Stimulated activated CD8-positive, alpha-beta memory T cell treated with anti-CD3 and anti-CD28 coated beads, Interleukin-4, amount 100 ng/mL, for 1 hour (primary cell): ENCODE measurements at places on chromosomes 16 and 17.
A peak's percentile ranks its signal among the peaks of the same experiment; 100 is the strongest.

DNA sequence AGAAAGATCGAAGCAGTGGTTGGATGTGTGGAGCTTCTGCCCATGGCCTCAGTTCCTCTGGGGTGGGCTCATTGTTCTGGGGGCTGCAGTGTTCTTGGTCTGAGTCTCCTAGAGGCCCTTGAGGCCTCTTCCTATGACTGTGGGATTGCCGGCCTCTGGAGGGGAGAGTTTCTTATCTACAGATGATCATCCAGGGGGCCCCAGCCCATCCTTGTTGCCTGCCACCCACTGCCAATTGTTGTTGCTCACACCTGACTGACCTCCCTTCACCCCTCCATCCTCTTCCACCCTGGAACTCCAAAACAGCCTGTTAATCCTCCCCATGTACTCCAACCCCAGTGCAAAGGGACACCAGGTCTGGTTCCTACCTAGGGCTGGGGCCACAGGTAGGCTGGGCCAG is 5.9 kb downstream of the B3GNT9 start:
- DNase-seq = no peak

DNA sequence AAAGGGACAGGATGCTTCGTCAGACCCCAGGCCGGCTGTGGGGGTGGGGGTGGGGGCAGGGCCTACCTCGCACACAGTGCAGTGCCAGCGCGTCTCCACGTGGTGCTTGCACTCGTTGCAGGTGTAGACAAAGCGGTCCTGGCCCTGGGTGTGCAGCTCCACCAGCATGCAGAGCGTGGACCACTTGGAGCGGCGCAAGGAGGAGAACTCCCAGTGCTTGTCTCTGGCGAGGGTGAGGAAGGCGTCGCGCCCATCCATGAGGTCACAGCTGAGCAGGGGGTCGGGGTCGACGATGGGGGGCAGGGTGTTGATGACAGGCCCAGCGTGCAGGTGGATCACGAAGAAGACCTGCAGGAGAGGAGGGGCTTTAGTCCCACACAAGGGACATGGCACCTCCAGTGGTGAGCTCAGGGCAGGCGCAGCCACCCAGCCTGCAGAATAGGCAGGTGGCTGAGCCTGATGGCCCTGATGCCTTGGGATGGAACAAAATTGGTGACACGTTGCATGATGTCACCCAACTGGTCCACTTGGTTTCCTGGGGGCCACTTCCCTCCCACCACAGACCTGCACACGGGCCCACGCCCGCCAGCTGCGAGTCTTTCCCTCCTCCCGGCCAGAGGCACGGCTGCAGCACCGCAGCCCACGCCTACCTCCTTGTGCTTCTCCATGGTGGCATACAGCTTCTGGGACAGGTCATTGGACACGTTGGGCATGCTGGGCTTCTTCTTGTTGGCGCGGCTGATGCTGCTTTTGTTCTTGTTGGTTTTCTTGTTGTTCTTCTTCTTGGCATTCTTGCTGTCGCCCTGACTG is 14.0 kb upstream of the TRAP1 start:
- no peak for DNase-seq

GRCh38 chr17:13158494-13159240 is 140.8 kb upstream of the ELAC2 start:
- no peak for DNase-seq

GRCh38 chr17:16971458-16972338 is at the start of gene TNFRSF13B:
TSS of gene TNFRSF13B (minus strand) at chr17:16972118. CDS start at chr17:16972075, 43 bp downstream.
- no peak for DNase-seq

GRCh38 chr16:73000907-73001521 is 46.9 kb downstream of the ZFHX3 start:
- DNase-seq = no peak

DNA sequence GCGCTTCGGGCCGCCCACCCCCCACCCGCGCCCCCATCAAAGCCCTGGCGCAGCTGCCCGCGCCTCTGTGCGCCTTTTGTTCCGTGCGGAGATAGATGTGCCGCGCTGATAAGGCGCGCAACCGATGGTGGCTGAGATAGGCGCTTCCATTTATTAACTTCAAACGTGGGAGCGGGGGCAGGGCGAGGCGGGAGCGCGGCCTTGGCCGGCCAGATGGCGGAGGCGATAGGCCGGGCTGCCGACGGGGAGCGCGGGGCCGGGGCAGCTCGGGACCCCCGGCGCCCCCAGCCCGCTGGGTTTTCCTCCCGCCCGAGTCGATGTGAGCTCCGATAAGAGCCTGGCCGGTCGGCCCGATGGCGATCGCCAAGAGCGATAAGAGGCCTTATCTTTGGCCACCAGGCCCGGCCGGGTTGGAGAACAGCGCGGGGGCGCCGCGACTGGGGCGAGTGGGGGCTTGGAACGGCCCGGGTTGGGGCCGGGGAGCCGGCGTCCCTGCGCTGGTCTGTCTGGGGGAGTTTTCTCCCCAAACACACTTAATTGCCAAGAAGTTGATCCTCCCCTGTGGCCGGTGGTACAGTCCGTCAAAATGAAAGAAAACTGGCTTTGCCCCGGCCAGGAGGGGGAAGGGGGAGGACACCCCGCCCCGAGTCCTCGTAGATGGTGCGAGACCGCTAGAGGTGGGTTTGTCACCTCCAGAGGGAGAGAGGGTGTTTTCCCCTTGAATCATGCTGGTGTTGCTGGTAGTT is 2.7 kb downstream of the ZFPM1 start:
- DNase-seq = peak; percentile 53

GRCh38 chr17:733743-734142 is 1.3 kb downstream of the TLCD3A start:
- no peak for DNase-seq

DNA sequence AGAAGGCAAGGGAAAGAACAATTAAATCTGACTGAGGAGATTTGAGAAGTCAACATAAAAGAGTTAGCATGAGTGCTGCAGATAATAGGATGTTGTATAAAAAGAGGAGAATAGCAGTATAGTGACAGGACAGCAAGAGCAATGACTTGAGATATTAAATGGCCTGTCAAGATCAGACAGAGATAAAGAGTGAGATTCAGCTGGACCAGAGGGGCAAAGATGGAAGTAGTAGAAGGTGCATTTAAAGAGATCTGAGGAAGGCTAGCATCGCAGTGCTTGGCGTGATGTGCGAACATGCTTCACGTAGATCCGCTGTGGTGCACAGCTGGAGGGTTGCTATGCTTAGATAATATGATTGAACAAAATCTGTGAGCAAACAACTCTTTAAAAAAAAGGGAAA is 1422.6 kb upstream of the CDH8 start:
- DNase-seq = no peak

- no peak for DNase-seq
Measured at GRCh38 chr16:13957197-13958078, 37.5 kb downstream of the ERCC4 start.

- DNase-seq = no peak
Measured at GRCh38 chr16:57316390-57317017, 32.0 kb upstream of the PLLP start.

DNA sequence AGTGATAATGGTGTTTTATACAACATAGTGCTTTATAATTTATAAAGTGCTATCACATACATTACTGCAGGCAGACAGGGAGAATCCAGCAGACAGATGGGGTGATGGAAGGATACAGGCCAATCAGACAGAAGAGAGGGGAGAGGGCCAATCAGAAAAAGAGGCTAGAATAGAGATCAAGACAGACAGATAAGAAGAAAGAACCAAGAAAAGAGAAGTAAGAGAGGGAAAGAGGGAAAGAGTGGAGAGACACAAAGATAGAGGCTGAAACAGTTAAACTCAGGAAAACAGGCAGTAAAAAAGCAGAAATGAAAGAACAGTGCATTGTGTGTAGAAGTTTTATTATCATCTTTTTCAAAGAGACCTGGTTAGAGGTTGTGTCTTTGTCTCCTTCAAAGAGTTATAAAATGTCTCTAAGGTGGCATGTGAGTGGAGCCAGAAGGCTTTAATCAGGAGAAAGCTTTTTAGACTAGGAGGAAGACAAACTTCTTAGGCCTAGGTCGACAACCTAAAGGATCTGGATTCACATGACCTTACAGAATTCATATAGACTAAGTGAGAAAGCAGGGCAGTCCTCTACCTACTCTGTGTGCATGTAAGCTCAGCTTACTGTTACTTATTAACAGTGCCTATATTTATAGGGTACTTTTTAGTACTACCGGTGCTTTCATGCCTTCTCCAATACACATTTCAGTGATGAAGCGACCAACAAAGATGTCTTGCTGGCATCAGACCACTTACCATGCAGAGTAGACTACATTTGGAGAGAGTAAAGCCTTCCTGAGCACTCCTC is 8.3 kb upstream of the CHD3 start:
- no peak for DNase-seq

DNA sequence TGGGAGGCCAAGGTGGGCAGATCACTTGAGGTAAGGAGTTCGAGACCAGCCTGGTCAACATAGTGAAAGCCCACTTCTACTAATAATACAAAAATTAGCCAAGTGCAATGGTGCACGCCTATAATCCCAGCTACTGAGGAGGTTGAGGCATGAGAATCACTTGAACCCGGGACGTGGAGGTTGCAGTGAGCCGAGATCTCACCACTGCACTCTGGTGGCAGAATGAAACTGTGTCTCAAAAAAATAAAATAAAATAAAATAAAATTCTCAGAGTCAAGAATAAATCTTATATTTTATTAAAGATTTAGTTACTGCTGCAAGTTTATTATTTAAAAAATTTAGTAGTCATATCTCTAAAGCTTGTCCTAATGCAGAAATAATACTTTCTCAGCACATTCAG is 29.7 kb downstream of the ARL4D start:
- no peak for DNase-seq

DNA sequence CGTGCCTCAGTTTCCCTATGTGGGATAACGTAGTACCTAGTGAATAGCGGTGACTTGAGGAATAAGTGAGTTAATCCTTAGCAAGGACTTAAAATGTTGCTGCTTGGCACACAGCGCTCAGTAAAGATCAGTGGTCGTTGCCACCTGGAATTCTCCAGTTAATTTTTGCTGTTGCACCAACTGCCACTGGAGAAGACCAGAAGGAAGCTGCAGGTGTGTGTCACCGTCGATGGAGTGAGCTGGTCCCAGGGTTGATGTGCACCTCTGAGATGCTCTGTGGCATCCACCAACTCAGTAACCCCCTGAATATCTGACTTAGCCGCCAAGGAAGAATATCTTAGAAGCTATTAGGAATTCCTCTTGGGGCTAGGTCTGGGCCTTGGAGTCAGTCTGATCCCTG is 4.1 kb downstream of the ABCC1 start:
- no peak for DNase-seq

DNA sequence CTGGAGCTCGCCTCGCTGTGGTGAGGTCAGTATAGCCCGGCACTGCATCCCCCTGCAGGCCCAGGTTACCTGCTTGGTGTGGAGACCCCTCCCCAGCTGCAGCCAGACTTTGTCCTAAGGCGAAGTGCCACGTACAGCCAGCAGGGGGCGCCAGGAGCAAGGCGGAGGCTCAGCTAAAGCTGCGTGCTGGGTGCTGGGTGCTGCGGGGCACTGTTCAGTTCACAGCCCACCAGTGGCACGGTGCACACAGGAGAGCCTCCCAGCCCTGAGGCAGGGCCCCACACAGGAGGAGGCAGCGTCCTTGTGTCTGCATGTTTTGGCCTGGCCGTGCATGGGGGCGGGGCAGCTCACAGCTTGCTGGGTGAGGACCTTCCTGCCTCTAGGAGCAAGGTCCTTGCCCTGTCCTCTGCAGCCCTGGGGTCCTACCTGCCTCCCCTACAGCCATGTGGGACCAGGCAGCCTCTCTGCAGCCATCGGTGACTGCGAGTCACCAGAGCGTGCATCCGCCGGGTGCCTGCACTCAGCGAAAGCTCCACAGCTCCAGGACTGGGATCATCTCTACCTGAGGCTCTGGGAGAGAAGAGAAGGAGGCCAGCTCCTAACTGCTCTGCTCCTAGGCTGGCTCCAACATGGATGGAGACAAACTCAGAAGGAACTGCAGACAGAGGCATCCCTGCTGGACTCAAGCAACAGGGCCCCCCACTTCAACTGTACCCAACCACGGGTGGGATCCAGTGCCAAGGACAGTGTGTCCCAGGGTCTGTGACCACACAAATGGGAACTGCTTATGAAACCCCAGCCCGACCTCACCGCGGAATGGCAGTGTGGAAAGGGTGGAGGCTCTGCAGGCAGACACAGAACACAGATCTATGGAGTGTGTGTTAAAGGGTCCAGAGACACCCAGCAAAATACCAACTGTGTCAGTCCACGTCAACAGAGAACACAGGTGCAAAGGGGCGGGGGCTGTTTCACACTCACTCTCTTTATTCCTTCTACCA is 19.0 kb downstream of the SLC7A5 start:
- peak; percentile 60 for DNase-seq
